Urinary bladder (tissue), 4 donors: ENCODE measurements at places on chromosomes 4 and X. TPM values are rescaled to one million over a fixed set of nuclear protein-coding genes. Genes with fewer than 3 reads are reported as not detected.

The CXCL8 gene
- total RNA-seq: 1.1 TPM

- no peak for DNase-seq
Observed at GRCh38 chrX:102067966-102068723, 57.3 kb upstream of the TCEAL2 start.

GRCh38 chrX:109533631-109534030 is 3.0 kb upstream of the NXT2 start:
- DNase-seq: no peak

GRCh38 chr4:72671980-72672379 is 103.0 kb upstream of the ADAMTS3 start:
- no peak for DNase-seq
